Kidney tubule cell (primary cell): ENCODE measurements at places on chromosomes 5 and 9.

- DNase-seq = no peak
Measured at GRCh38 chr9:99478469-99479027, 256.5 kb downstream of the SEC61B start.

DNA sequence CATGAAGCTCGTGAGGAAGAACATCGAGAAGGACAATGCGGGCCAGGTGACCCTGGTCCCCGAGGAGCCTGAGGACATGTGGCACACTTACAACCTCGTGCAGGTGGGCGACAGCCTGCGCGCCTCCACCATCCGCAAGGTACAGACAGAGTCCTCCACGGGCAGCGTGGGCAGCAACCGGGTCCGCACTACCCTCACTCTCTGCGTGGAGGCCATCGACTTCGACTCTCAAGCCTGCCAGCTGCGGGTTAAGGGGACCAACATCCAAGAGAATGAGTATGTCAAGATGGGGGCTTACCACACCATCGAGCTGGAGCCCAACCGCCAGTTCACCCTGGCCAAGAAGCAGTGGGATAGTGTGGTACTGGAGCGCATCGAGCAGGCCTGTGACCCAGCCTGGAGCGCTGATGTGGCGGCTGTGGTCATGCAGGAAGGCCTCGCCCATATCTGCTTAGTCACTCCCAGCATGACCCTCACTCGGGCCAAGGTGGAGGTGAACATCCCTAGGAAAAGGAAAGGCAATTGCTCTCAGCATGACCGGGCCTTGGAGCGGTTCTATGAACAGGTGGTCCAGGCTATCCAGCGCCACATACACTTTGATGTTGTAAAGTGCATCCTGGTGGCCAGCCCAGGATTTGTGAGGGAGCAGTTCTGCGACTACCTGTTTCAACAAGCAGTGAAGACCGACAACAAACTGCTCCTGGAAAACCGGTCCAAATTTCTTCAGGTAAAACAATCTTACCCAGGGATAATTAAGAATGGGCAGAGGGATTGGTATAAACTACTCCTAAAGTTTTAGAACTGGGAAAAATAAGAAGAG, 12.9 kb downstream of the ITGA1 start:
- DNase-seq = peak; percentile 94

GRCh38 chr5:167916706-167917105, 374.7 kb upstream of the WWC1 start:
- DNase-seq = peak; percentile 80

GRCh38 chr9:86082870-86083269, 16.5 kb downstream of the GOLM1 start:
- DNase-seq = no peak

GRCh38 chr5:16134204-16134603, 45.4 kb downstream of the MARCHF11 start:
- DNase-seq = no peak

DNA sequence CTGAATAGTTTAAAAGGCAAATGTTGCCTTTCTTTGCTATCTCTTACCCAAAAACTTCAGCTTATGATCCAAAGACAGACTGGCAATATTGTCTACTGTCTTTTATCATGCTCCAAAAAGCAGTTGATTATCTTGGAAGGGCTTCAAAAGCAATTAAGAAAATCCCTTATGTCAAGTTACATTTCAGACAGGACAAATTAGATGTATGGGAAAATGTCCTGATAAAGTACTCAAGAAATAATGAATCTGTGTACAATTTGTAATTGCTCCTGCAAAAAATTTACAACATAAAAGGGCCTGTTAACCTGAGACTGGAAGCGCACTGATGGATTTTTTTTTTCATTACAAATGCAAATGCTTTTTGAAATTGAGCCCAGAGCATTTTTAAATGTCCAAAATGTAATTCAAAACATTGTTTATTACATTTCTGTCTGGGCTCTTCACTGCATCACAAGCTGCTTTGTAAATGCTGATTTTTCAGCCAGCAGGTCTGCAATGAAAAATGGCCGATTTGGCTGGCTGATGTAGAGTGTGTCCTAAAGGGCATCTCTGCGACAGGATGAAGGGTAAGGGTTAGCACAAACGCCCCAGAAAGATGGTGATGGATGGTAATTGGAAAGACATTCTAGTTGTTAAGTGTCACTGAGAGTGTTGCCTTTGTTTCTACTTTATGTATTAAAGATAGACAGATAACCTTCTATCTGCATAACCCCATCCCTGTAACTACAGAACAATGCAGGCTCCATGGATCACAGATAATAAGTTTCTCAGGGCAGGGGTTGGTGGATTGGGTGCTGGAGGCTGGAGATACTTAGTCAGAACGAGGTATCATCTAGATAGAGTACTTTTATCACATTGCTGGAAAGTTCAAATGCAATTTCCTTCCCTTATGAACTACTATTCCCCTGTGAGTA, 27.0 kb downstream of the MAT2B start:
- DNase-seq = no peak

- DNase-seq = peak; percentile 20
Measured at GRCh38 chr5:31066655-31067328, 126.7 kb upstream of the CDH6 start.

- no peak for DNase-seq
Measured at GRCh38 chr9:76900884-76901440, 5.0 kb downstream of the PRUNE2 start.

GRCh38 chr5:155252025-155252424, 238.5 kb downstream of the KIF4B start:
- DNase-seq = no peak

DNA sequence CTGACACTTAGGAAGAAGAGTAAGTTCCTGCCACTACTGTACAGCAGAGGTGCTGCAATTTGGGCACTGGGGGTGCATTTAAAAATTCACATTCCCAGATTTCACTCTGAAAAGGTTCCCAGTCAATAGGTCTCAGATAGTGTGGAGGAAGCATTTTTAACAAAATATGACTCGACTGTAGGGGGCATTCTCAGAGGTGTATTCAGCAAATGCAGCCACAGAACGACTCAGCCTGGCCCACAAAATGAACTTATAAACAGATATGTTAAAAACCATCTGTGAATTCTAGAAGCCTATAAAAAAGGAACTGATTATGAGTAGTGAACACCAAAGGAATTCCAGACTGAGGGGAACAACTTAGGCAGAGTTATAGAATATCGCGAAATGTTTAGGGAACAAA, 31.1 kb downstream of the MLLT3 start:
- peak; percentile 77 for DNase-seq

GRCh38 chr5:55154873-55155272, 5.1 kb upstream of the GPX8 start:
- DNase-seq = peak; percentile 78

DNA sequence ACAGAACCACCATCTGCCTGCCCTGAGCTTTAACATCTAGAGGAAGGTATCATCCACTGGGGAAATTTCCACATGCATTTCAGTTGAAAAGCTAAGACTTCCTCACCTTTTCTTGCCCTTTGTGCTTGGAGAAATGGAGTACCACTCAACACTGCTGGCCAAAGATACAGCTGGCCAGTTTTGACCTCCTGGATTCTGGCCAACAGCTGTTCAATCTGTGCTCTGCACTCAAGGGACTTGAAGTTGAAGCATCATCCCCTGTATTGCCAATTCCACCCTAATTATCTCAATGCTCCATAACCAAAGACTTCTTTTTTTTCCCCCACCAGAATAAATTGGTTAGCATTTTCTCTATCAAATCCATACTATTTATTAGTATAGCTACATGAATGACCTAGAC, 70.4 kb upstream of the PRDM9 start:
- no peak for DNase-seq
